Endothelial cell of coronary artery (primary cell): ENCODE measurements at places on chromosomes 1 and 21. TPM values are rescaled to one million over a fixed set of nuclear protein-coding genes. Genes with fewer than 3 reads are reported as not detected.

Gene CFAP298
- 23.3 and 29.2 TPM in 2 replicates for total RNA-seq

Gene SLC26A9
- total RNA-seq = under 0.01 TPM in 2 replicates

Gene SYPL2
- total RNA-seq = not detected in 2 replicates

Gene NR0B2
- total RNA-seq = not detected in 2 replicates

Gene BACH1
- total RNA-seq = 18.5 and 46.4 TPM in 2 replicates

Gene INAVA
- total RNA-seq = under 0.01 TPM in 2 replicates

Gene EFNA4
- total RNA-seq = 8.7 and 11.3 TPM in 2 replicates

Gene PCSK9
- under 0.01 TPM in 2 replicates for total RNA-seq

Gene OR2L13
- total RNA-seq = not detected in 2 replicates

Gene MIER1
- total RNA-seq = 22.8 and 28.4 TPM in 2 replicates

Gene HMCN1
- 7.2 and 10.9 TPM in 2 replicates for total RNA-seq

Gene ELF3
- total RNA-seq = 0.09 and 0.18 TPM in 2 replicates

Gene LRRC71
- 0.36 TPM in 1 of 2 replicates, not detected in the other for total RNA-seq

Gene IFI44
- 11.1 and 18.2 TPM in 2 replicates for total RNA-seq

Gene SLC27A3
- 11.4 and 14.7 TPM in 2 replicates for total RNA-seq

Gene CD247
- 0.09 TPM in 2 replicates for total RNA-seq

Gene FAM72D
- total RNA-seq = 0.94 and 1.3 TPM in 2 replicates

Gene MTARC2
- total RNA-seq = 3.1 and 12.7 TPM in 2 replicates

Gene DNAH14
- total RNA-seq = 0.94 and 2.2 TPM in 2 replicates

Gene C1orf116
- not detected in 2 replicates for total RNA-seq

Gene KIF17
- 0.54 and 1.4 TPM in 2 replicates for total RNA-seq

Gene CRNN
- not detected in 2 replicates for total RNA-seq

Gene SELE
- total RNA-seq = 3.2 and 5.4 TPM in 2 replicates

Gene SH3D21
- total RNA-seq = 0.63 and 3.9 TPM in 2 replicates

Gene GBP1
- 15.2 and 25.5 TPM in 2 replicates for total RNA-seq

Gene UTS2
- not detected in 2 replicates for total RNA-seq

Gene PTAFR
- total RNA-seq = 0.09 and 0.18 TPM in 2 replicates

Gene SPRR1A
- total RNA-seq = not detected in 2 replicates

Gene PAPPA2
- total RNA-seq = 0.09 and 3.4 TPM in 2 replicates

Gene NR1I3
- not detected in 2 replicates for total RNA-seq

Gene AADACL4
- total RNA-seq = not detected in 2 replicates

Gene KDM5B
- total RNA-seq = 67.5 and 91.5 TPM in 2 replicates

Gene RNF186
- total RNA-seq = not detected in 2 replicates

Gene LCE2A
- not detected in 2 replicates for total RNA-seq

Gene SLC16A4
- total RNA-seq = 3.7 and 6.0 TPM in 2 replicates

Gene TP73
- 0.19 TPM in 1 of 2 replicates, not detected in the other for total RNA-seq

Gene KDF1
- under 0.01 TPM in 1 of 2 replicates, not detected in the other for total RNA-seq

Gene CFAP410
- 4.9 and 6.1 TPM in 2 replicates for total RNA-seq

Gene PDE4DIP
- total RNA-seq = 10.3 and 42.2 TPM in 2 replicates

Gene PCNX2
- total RNA-seq = 9.2 and 14.6 TPM in 2 replicates

Gene MRPL55
- total RNA-seq = 61.8 and 63.3 TPM in 2 replicates

Gene CD1C
- not detected in 2 replicates for total RNA-seq

Gene EVI5
- total RNA-seq = 66.5 and 128 TPM in 2 replicates

Gene USP24
- total RNA-seq = 33.4 and 40.6 TPM in 2 replicates
